ENCODE measurements at places on chromosomes 13 and 19.
A peak's percentile ranks its signal among the peaks of the same experiment; 100 is the strongest.

DNA sequence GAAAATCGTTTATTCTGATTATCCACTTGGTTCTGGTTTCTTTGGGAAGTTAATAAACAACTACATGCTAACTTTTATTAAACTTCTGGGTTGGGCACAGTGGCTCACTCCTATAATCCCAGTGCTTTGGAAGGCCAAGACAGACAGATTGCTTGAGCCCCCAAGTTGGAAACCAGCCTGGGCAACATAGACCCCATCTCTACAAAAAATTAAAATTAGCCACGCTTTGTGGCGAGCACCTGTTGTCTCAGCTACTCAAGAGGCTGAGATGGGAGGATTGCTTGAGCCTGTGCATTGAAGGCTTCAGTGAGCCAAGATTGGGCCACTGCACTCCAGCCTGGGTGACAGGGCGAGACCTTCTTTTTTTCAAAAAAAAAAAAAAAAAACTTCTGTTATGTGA lies 21.7 kb downstream of the GPR180 start:
- DNase-seq = no peak

DNA sequence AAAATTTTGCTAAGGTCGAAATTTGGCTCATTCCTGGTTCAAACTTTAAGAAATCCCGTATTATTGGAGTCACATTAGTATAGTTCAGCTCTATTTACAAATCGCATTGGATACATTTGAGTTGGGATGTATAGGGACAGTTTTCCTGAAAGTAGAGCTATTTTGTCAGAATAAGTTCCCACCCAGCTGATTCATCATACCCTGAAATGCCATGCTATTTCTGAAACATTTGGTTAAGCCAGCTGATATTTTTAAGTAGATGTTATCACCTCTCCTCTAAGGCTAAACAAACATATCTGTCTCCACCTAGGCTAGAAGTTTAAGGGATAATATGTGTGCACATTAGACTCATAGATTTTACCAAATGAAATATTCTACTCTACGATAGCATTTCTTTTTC lies 226.2 kb upstream of the ARGLU1 start:
- no peak for DNase-seq

DNA sequence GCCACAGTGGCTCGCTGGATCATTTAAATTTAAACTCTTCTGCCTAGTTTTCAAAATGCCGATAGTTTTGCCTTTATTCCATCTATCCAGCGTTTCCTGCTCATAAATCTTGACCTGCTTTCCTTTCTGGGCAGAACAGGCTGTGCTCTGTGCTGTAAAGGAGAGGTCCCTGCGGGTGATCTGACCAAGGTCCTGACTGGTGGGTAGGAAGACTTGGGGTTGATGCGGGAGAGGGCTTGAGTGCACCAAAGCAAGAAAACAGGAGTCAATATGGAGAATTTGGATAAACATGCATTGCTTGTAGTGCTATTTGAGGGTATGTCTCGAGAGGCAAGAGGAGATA lies 533.6 kb downstream of the MYO16 start:
- DNase-seq = no peak

DNA sequence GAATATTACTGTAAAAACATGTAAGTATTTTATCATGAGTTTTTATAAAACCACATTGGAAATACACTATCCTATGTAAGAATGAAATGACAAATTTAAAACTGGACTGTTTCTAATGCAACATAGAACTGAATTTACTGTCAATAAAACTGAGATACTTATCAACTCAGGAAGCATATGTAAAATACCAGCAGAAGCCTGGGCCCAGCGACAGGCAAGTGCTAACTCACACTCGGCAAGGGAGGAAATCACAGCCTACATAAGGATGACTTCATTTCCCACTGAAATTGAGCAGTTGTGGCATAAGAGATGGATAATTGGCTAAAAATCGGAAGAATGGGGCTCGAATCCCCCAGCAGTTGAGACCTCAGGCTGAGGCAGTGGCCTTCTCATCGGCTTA lies 12.1 kb downstream of the PROZ start:
- DNase-seq = no peak

- no peak for DNase-seq
Measured at GRCh38 chr19:47049307-47049700, 880 bp upstream of the TMEM160 start.

DNA sequence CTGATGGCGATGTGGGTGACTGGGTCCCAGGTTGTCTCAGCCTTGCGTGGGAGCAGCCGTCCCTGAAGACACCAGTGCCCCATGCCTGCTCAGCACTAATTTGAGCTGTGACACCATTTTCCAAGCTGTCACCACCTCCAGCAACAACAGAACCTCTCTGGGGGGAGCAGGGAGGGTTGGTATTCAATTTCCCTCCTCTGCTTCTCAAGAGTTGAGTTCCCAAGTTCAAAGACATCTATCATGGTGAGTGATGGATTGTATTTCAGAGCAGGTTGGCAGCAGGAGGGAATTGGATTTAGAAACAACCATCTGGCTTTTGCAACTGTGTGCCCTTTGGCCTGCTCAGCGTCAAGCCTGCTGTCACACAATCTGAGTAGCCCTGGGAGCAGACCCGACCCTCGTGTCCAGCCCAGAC lies 46.9 kb upstream of the UQCRFS1 start:
- no peak for DNase-seq

DNA sequence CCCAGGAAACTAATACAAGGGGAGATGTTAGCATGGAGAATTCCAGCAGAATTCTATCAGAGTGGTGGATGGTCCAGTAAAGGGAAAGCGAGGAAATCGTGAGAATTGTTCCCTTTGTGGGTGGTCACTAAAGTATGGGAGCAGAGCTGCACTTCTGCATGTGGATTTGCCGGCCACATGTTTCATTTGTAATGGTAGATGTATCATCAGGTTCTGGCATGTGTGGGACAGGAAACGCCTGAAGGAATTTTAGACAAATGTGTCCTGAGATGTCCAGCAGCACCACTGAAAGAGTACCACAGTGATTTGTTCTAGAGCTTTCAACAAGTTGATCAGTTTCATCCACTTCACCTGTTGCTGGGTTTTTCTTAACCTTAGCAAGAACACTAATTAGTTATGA lies 308.4 kb downstream of the SHISA2 start:
- no peak for DNase-seq

- DNase-seq = no peak
Measured at GRCh38 chr19:33527125-33527524, 5.5 kb upstream of the PEPD start.

DNA sequence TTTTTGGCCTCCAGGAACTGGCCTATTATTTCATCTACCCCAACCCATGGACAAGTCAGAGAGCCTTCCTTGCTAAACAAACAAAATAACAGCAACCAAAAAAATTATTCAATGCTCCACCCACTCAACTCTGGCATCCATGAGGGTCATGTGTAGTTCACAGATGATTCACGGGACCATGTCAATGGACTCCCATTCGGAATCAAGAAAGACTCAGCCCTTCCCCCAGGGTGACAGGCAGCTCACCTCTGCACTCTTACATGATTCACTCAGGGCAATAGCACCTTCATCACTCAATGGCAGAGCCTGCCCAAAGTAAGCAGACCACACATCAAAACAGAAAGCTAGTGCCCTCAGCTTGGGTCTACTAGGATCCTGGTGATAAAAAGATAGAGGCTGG lies 14.3 kb upstream of the SCEL start:
- no peak for DNase-seq

DNA sequence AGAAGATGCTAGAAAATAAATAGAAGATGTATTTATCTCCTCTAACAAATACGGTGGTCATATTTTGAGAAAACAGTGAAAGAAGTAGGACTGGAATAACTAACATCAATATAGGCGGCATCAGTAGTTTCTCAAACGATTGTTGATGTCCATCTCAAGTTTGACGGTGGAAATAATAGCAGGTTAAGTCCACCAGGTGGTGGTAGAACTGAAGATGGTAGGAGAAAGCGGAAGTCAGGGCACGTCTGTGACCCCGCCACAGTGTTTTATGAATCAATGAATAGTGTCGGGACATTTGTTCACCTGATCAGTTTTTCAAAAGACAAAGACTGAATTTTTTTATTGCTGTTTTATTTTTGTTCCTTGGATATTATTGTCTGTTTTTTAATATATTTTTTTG lies 706.4 kb upstream of the SLC10A2 start:
- DNase-seq = no peak

- DNase-seq = no peak
Measured at GRCh38 chr13:76732367-76732766, 153.8 kb downstream of the KCTD12 start.

- DNase-seq = no peak
Measured at GRCh38 chr19:7442423-7442822, 46.4 kb downstream of the PEX11G start.

DNA sequence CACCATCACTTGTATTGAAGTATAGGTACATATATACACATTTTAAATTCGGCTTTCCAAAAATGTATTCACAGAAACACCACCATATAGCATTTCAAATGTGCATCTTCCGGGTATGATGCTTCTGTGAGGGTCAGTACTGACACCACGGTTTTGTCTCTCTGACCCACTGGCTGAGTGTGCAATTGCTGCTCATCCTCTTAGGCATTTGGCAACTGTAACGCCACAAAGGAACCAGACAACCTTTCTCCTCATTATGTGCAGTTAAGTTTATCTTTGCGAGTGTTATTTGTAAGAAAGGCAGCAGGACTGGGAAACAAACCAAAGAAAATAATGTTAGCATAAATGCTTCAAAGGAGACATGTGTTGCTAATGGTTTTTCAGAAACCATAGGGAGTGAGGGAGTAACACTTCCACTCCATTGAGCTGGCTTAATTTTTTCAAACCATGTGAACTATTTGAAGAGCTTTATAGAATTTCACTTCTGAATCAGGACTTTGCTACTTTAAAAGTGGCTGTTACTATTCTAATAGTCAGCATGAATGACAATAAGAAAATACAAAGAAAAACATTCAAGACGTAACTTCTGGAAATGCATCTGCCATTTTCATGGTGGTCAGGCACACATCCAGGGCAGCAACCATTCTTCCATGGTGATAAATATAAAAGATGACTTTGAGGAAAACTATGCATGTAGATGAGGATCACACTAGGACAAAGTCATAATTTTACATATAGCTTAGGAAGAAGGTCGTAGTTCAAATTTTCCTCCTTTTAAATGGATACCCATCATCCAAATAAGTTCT lies 423.3 kb downstream of the MZT1 start:
- DNase-seq = no peak

- DNase-seq = no peak
Measured at GRCh38 chr19:53647792-53648191, 16.0 kb downstream of the DPRX start.

- no peak for DNase-seq
Measured at GRCh38 chr13:27427641-27428040, 3.2 kb downstream of the GTF3A start.

DNA sequence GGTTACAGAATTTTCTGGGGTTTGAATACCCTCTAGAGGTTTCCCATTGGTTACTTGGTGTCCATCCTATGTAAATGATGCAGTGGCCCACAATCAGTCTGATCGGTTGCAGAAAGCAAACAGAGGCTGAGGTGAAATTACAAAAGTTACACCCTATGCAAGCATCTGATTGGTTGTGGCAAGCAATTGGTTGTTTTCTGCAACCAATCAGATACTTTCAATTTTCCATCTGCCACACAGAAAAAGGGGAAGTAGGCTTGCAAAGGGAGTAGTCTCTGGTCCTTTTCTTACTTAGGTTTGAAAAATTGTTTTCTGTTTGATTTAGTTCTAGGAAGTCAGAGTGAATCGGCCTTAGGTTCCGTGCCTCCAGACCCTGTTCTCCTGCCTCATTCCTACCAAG lies 93.1 kb downstream of the WTIP start:
- DNase-seq = no peak

DNA sequence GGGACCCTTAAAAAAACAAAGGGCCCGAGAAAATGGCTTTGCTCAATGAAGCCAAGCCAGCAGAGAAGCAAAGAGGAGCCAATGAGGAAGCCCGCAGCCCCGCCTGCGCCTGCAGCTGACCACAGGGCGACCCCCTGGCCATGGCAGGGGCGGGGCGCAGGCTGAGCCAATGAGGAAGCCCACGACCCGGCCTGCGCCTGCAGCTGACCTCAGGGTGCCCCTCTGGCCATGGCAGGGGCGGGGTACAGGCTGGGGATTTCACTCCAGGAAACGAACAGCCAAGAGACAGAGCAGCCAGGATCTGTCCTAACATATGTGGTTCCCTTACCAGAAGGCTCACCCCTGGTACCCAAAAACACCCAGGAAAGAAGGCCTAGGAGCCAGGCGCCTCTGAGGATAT lies 101.4 kb downstream of the STK24 start:
- no peak for DNase-seq

DNA sequence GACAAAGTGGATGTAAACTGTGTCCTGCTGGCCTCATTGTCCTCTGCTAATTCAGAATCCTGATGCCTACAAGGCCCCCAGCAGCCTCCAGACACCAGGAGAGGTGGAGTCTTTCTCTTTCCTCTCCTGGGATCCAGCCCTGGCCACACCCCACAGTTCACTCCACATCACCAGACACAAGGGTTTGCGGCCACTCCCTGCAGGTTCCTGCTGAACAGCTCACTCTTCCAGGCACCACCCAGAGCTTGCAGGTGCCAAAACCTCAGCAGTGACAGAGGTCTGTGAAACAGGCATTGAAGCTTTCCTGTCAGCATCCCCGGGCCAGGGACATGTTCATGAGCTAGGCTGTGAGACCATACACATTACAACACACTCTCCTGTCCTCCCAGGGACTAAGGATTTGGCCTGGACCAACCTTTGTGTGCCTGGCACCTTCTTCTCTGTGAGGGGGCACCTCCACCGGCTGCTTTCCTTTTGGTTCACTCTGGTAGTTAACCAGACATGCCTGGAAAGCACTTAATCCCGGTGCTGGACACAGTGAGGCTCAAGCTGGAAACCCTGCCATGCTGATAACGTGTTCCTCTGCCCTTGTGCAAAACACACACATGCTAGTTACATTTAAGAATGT lies 11.1 kb upstream of the ATP12A start:
- no peak for DNase-seq

- peak; percentile 61 for DNase-seq
Measured at GRCh38 chr19:49533551-49534488, 6.0 kb downstream of the RCN3 start.

DNA sequence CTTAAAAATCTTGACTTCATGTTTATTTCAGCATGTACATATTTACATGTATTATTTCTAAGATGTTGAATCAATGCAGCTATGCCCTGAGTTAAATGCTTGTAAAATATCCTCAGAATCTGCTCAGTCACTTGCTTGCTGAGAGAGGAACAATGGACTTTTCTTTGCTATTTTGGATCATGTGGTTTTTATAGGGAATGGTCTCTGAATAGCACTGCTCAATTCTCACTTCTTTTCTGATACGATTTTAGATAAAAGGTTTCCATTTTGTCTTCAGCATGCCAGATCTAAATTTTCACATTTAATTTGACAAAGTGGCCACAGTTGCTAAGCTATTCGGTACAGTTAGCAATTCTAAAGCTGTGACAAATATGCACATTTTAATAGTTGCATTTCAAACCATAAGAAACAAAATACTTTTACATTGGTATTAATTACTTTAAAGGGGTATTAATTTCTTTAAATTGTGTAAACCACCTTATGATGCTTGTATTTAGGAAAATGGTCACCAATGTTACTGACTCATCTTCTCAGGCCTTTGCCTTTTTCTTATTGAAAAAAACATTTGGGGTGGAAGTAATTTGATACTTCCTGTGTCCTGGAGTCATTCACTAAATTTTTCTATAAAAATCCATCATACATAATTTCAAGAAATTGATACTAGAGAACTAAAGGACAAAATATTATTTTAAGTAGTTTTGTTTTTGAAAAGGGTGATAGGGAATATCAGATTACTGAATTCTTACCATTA lies 113.5 kb downstream of the MYO16 start:
- no peak for DNase-seq

Data from stimulated activated CD8-positive, alpha-beta memory T cell treated with anti-CD3 and anti-CD28 coated beads, Interleukin-15, amount 100 ng/mL, for 4 hours (primary cell).